ENCODE measurements at places on chromosomes 5 and 9.

- peak; percentile 33 for DNase-seq
These were observed 2.2 kb upstream of the S1PR3 start for GRCh38 chr9:88988796-88989641.

DNA sequence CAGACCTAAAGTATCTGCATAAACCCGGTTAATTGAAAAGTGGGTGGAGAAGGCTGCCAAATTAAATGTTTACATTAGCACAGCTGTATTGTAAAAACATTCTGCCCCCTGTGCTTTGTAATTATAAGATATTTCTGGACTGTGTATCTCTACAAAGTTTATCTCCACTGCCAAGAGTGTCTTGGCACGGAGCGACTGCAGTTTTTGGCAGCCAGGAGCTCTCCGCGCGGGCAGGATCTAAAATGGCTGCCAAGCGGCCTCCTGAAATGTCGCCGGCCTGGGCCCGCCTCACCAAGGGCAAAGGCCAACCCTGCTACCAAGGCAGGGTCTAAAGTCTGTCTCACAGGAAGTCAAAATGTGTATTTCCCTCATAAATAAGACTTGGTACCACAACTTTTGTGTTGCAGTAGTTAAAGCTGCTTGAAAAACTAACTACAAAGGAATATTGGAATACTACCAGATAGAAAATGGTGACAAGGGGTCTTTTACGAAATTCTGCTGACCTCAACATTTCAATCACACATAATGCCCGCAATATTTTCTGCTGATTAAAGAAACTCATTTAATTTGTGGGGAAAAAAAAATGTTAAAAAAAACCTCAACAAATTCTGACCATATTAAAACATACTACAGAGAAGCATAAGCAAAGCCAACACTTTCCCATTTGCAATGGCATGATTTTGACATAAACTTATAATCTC, 110.4 kb downstream of the NFIB start:
- no peak for DNase-seq

DNA sequence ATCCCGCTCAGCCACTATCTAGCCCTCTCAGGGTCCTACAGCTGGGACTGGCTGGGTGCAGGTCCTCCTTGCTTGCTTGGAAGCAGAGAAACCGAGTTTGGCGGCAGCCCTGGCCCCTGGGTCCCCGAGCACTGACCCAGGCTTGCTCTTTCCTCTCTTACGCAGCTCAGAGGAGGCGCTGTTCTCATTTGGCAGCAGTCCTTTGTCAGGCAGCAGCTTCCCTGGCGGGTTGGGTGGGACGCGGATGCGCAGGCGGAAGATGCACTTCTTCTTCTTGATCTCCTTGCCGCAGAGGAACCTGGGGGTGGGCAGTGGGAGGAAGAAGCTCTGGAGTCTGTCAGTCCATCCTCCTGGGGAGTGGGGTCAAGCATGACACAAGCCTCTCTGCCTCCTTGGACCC, 14.5 kb downstream of the PHF19 start:
- DNase-seq = no peak

DNA sequence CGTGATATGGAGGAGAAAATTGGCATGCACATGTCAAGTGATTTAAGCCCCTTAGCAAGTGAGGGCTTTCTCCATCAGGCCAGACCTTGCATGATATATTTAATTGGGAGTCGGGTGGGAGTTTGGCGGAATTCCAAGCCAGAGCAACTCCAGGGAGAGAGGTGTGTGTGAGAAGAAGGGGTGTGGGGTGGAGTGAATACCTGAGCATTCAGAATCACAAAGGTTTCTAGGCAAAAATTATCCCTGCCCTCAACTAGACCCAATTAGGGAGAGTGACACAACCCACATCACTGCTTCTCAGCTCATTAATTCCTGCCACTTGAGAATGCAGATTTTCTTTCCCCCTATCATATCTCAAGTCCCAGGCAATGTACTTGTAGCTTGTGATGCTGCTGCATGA, 279.7 kb upstream of the TUT7 start:
- DNase-seq = no peak

DNA sequence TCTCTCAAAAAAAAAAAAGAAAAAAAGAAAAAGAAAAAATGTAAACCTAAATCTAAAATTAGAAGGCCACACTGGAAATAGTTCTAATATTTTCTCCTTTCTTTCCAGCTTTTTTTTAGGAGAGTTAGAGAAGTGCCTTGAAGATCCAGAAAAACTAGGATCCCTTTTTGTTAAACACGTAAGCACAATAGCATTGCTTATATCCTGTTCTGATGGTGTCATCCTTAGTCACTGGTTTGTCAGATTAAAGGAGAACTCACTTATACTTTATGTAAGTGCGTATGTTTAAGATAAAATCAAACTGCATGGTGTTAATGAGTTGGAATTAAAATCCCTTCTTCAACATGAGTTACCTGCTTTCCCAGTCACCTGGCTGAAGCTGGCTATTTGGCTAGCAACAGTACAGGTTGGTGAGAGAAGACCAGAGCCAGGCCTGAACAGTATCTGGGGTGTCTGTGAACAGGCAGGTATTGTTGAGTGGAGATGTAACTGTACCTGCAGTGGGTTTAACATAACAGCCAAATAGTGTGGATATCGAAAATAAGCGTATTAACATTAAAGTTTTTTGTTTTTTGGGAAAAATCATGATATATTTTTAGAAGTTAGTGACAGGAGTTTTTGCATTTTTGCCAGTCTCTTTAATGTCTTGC, 104.7 kb upstream of the OTULINL start:
- peak; percentile 63 for DNase-seq

DNA sequence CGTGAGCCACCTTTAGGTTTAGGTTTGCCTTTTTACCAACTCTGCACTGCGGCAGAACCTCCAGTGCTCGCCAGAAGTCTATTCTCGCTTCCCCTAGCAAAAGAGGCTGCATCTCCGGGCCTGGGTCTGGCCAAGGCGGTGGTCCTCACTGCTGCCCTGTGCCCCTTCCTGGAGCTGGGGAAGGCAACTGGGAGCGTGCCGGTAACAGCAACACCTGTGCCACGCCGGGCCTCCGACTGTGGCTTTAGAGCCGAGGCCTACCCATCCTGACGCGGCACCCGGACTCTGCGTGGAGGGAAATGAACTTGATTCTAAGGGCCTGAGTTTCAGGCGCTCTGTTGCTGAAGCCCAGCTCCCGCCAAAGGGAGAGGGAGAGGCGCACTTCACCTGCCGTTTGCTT, 82.4 kb upstream of the SPATA31C2 start:
- DNase-seq = no peak

GRCh38 chr5:17364987-17365810, 132.8 kb upstream of the TAF11L2 start:
- DNase-seq = no peak

- no peak for DNase-seq
These were observed 21.8 kb upstream of the LMX1B start for GRCh38 chr9:126591922-126592321.

- DNase-seq = no peak
These were observed 31.6 kb downstream of the EXD3 start for GRCh38 chr9:137391411-137391754.

GRCh38 chr5:36723912-36724311, 117.5 kb downstream of the SLC1A3 start:
- DNase-seq = no peak

DNA sequence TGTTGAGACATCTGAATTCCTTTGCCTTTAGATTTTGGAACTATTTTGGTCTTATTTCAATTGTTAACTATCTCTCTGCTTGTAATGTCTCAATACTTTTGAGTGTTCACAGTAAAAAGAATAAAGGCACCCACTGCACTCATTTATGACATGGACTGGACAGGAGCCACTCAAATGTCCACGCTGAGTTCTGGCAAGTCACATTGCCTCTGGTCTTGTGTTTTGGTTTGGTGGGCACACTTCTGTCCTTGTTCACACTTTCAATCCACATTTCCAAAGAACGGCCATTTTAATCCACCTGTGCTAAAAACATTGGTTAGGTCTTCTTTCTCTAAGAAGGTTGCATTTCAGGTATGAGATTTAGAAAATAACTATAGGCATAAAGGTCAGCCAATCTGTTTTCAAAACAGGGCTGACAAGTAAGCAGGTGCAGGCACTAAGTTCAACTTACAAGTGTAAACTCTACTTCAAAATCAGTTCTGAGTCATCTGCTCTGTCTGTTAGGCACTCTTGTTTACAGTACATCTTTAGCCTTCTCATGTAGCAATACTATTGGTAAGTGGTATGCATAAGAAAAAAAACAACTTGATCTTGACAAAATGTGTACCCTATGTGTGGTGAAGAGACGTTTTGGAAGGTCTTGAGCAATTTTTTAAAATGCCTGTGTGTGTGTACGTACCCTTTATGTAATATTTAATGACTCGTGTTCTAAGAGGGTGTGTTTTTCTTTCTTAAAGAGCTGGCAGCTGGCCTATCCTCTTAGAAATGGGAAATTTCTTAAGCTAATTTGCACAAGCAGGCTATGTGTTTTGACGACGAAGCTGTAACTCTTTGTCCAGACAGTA, 31.5 kb upstream of the ZFAND5 start:
- DNase-seq = peak; percentile 39

- DNase-seq = no peak
These were observed 1018.4 kb downstream of the TAF11L14 start for GRCh38 chr5:18652404-18653215.

DNA sequence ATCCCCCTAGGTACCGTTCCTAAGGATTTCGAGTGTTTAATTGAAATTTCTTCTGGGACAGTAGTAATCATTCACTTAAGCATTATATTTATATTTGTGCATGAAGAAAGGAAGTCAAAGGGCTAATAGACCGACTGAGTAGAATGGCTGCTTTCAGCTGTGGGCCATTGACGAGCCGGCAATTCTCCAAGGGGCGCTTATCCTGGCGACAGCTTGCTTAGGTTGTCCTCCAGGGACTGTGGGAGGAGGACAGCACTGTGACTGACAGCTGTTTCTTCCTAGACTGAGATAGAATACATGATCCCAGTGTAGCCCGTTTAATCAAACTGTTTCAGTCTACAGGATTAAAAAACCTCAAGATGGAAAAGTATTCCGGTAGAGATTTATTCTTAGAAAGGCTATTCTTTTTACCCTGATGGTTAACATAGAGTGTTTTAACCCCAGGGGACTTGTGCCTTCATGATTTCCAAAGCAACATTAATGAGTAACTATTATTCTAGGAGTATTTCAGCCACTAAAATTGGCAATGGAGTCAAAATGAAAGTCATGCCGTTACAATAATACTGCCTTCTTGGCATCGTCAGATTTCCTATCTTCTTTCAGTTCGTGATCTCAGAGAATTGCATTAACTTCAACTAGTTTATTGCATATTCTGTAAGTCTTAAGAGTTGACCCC, 943.1 kb upstream of the WWC1 start:
- DNase-seq = no peak

GRCh38 chr5:89758146-89758545, 651.4 kb downstream of the CETN3 start:
- DNase-seq = peak; percentile 10

DNA sequence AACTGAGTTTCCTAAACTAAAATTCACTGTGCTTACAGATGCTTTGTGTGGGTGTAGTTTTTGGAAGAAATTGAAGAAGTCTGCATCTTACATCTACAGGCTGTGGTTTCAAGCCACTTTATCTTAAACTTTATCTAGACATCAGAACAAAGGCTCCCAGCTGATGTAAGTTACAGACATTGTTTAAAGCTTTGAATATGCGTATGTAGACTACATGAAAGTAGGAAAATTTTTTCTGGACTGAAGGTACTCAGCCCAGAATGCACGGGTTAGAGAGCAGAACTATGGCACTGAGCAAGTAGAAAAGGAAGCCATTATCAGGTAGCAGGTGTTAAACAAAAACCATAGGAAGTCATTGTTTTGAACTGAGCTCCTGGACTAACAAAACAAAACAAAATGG, 185.4 kb downstream of the TTC39B start:
- no peak for DNase-seq

DNA sequence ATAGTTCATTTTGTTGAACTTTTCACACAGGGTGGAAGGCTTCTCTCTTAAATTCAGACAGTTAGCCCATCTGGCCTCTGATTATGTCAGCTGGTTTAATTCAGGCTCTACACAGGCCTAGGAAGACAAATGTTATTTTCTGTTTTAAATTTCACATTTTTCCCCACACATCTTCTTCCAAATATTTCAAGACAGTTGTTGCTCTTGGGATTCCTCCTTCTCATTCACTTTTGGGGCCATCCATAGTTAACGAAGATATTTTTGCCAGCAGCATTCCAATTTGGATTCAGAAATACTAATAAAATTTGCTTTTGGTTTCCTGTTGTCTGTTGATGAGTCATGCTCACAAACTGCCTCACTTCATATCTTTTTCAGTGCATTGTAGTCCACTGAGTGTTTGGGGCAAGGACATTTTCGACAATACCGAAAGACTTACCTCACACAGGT, 475.4 kb downstream of the DMAC1 start:
- DNase-seq = peak; percentile 12

- DNase-seq = peak; percentile 69
These were observed 89.8 kb downstream of the CDKN2A start for GRCh38 chr9:21904371-21904770.

- peak; percentile 73 for DNase-seq
These were observed 35.9 kb upstream of the GAS1 start for GRCh38 chr9:86983249-86983619.

GRCh38 chr5:75341934-75342333, 4.9 kb downstream of the HMGCR start:
- no peak for DNase-seq

- peak; percentile 62 for DNase-seq
These were observed 2.1 kb upstream of the TPM2 start for GRCh38 chr9:35691757-35692301.

- DNase-seq = peak; percentile 33
These were observed 39.0 kb downstream of the SMARCA2 start for GRCh38 chr9:2053883-2054845.

- DNase-seq = no peak
These were observed 27.3 kb upstream of the ADAMTS6 start for GRCh38 chr5:65508978-65509377.

GRCh38 chr5:39270225-39270848, 51.0 kb upstream of the FYB1 start:
- no peak for DNase-seq

- DNase-seq = no peak
These were observed 714 bp upstream of the CETN3 start for GRCh38 chr5:90410178-90410762.

DNA sequence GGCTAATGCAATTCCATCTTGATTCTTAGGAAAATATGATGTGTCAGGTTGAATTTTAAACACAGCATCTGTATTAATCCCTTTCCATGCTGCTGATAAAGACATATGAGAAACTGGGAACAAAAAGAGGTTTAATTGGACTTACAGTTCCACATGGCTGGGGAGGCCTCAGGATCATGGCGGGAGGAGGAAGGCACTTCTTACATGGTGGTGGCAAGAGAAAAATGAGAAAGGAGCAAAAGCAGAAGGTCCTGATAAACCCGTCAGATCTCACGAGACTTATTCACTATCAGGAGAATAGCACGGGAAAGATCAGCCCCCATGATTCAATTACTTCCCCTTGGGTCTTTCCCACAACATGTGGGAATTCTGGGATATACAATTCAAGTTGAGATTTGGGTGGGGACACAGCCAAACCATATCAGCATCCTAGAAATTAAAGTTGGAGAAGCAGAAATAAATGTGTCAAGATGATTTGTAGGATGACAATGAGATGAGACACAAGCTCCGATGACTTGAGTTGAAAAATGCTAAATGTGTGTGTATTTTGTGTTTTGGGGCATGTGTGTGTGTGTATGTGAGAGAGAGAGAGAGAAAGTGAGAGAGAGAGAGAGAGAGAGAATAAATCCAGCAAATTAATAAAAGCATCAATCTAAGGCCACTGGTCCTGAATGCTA, 48.5 kb upstream of the ANKRD55 start:
- peak; percentile 45 for DNase-seq
